Mucosa of descending colon (tissue), 3 donors: ENCODE measurements at places on chromosomes 5 and 9.

DNA sequence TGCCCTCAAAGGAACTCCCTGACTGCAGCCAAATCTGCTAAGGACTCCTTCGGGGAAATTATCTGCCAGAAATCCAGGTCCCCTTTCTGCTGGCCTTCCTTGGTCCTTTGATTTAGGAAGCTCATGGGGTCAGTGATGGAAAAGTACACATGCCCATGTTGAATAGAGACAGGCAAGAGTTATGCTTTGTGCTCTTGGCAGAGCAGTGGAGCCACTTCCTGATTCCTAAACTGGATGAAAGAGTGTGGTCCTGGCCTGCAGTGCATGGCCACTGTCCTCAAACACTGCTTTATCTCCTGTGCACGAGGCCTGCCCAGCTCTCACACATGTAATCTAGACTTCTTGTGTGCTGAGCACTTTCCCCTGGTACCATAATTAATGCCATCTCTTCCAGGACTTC lies 2.0 kb upstream of the EBF1 start:
- no peak for DNase-seq

- peak; percentile 49 for DNase-seq
These were observed at the start of gene GPRIN1 for GRCh38 chr5:176609724-176610434. TSS of gene GPRIN1 (minus strand) at chr5:176610156. CDS start at chr5:176599834, 10,322 bp downstream.

- DNase-seq = no peak
These were observed 21.6 kb upstream of the RASA1 start for GRCh38 chr5:87246061-87246460.

- no peak for DNase-seq
These were observed 681 bp upstream of the ETF1 start for GRCh38 chr5:138543730-138544104.

GRCh38 chr9:81321551-81321950 lies 367.8 kb downstream of the TLE1 start:
- DNase-seq = no peak

GRCh38 chr9:70553707-70554673 lies 139.5 kb upstream of the KLF9 start:
- no peak for DNase-seq

GRCh38 chr9:79656169-79656568 lies 84.4 kb downstream of the TLE4 start:
- no peak for DNase-seq

GRCh38 chr9:72932619-72933018 lies 20.2 kb downstream of the ALDH1A1 start:
- DNase-seq = no peak

DNA sequence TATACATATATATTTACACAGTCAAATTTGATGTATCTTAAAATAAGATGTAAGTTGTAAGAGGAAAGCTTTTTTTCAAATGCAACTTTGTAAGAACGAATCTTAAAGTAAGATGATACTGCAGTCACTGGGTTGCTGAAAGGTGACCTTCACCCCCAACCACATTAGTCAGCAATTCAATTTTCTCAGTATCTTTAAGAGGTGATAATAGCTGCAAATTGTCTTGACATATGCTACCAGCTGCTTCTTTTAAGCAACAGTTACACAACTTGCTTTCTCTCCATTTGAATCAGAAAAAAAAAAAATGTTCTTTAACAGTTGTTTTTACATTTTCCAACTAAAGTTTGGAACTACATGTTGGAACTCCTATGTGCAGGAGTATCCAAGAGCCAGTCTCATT lies 246.6 kb upstream of the CCNG1 start:
- DNase-seq = no peak

DNA sequence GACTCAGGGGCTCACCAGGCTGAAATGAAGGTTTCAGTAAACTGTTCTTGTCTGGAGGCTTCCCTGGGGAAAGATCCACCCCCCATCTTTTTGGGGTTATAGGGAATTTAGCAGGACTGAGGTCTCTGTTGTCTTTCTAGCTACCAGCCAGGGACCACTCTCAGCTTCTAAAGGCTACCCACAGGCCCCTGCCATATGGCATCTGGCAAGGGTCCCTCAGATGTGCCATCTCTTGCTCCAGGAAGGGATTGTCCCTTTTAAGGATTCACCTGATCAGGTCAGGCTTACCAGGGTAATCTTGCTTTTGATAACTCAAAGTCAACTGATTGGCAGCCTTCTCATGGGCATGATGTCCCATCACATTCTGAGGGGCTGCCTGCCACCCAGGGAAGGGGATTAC lies 65.0 kb downstream of the NSUN2 start:
- no peak for DNase-seq

GRCh38 chr5:81852291-81853029 lies 101.6 kb upstream of the SSBP2 start:
- DNase-seq = peak; percentile 30

DNA sequence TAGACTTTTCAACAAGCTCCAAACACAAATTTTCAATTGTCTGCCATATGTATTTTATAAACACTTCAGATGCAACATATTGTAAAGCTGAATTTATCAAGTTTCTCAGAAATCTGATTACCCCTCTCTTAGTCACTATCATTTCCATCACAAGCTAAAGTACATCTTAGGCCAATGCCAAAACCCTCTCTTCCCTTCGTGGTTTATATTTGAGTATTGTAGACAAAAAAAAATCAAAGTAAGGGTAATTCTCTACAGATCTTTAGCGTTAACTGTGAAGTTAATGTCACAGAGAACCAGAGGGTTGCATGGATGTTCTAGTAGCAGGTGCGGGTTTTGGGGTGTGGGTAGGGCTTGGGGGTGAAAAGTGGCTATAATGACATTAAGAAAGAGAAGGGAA lies 387.7 kb upstream of the PTGER4 start:
- DNase-seq = no peak

DNA sequence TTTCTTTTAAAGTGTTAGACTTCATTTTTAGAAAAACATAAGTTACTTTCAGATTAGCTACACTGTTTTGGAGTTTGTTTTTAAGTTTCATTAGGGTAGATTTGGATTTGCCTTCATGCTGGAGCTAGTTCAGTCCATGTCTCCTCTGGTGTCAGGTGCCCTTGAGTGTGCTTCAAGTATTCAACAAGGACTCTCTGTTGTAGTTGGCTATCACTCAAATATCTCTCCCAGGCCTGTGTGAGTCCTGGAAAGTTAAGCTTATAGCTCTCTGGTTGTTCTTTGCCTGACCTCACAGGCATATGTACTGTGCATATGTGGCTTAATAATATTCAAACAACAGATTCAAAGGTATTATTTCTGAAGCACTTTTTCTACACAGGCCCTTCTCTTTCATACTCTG lies 45.4 kb downstream of the PTBP3 start:
- DNase-seq = no peak

DNA sequence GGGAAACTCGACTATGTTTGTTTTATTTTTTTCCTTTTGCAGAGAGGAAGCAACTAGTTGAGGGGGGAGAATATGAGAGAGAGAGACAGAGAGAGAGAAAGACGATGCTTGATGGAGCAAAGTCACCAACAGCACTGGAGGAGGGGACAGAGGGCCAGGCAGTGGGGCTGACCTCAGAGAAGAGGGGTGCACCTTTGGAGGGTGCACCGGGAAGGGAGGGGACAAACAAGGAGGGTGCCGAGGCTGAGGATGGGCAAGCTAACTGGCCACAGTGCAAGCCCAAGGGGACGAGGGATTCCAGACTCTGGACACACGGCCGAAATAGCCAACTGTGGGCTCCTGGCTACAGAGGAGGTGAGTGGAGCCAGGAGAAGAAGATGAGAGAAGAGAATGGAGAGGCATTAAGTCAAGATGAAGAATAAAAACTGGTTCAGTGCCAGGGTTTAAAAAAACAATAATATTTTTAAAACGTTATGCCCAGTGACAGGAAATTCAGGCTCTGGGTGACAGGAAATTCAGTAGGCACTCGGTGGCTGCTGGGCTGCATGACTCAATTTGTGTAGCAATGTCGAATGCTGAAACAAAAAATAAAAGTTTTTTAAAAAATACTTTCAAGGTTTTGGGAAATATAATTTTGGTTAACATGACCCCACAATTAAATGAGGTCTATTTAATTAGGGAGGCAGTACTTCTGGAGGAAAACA lies 13.3 kb upstream of the GLRX start:
- DNase-seq = no peak

DNA sequence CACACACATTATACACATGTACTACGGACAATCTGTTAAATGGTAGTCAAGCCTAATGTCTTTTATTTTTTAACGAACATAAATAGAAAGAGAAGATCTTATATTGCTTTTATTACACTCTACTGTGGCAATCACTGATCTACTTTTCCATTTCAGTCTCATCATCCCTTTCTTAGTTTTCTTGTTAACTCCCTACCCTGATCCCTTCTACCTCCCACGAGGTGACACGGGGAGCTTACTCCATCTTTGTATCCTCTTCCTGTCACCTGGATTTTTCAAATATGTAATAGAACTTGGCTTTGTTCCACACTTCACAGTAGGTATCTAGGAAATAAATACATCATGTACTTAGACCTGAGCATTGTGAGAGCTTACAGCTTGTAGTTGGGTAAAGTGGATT lies 211.0 kb downstream of the PIK3R1 start:
- no peak for DNase-seq

- no peak for DNase-seq
These were observed 672 bp downstream of the PAXX start for GRCh38 chr9:136992819-136993369.

DNA sequence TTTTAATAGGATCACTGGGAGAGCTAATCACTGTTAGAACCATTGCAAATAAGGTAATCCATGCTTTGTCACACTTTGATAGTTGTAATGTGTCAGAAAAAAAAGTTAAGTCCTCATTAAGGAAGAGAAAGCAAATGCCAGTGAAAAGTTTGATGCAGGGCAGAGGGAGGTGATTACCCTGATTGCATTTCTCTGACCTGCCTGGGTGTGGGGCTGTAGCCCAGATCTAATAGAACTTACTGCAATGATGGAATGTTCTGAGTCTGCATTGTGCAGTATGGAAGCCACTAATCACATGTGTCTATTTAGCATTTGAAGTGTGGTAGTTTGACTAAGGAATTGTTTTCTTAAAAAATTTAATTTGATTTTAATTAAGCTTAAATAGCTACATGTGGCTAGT lies 202.7 kb downstream of the ATP10B start:
- DNase-seq = no peak

DNA sequence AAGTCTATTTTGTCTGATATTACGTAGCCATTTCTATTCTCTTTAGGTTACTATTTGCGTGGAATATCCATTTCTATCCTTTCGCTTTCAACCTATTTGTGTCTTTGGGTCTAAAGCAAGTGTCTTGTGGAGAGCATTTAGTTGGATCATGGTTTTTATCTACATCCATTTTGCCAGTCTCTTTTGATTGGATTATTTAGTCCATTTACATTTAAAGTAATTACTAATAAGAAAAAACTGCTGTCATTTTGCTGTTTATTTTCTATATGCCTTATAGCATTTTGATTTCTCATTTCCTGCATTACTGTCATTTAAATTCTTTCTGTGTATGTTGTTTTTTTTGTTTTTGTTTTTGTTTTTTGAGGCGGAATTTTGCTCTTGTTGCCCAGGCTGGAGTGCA lies 26.0 kb upstream of the UBQLN1 start:
- no peak for DNase-seq

DNA sequence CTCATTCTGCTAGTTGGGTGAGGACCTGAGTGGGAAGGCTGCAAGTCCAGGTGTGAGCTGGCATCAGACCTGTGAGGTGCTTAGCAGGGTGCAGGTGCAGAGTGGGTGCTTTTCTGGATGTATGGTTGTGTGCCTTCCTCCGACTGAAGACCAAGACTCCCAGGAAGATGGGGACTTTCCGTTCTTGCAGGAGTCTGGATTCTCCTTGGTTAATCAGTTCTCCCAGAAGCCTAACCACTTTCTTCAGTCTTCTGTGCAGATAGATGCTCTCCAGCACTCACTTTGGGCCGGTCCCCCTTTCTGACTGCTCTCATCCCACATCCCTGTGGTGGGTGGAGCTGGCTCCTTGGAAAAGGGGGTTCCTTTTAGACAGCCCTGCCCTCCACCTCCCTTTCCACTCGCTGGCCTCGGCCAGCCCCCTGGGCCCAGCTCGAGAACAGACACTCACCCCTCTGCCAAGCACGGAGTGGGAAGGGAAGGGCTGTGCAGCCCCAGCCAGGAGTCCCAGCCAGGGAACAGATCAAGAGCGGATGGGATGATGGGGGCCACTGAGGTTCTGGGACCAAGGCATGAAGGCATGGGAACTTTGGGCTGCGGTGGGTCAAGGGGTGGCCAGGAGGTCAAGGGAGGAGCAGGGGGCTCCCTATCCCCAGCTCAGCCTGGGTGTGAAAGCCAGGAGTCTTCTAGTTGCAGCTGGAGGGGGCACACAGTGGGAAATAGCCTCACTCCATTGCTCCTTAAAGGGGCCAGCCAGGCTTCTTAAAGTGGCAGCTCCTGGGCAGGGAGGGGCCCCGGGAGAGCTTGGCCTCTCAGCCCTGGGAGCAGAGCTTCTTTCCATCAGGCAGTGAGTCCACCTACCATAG lies 62.4 kb downstream of the FGF18 start:
- DNase-seq = no peak

DNA sequence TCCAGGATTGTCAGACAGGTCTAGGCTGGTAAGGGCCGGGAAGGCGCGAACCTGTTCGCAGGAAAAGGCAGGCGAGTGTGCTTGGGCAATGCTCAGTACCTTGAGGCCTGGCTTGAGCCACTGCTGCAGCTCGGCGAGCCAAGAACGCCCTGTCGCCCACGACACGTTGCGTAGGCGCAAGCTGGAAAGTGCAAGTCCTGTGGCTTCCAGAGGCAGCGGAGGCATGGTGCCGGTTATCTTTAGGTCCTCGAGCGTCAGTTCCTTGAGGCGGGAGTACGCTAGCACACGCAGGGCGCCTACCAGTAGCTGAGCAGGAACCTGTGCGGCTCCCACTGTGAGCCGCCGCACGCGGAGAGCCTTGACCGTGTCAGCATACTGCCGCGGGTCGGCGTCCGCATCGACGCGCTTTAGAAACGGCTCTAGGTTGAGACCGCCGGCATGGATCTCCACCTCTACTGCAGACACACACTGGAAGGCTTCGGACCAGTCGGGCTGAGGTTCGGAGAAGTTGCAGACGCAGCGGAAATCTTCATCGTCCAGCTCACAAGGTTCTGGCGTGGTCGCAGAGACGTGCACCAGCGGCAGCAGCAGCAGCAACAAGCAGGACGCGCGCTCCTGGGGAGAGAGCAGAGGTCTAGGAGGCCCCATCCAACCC lies 482 bp downstream of the CD14 start:
- peak; percentile 77 for DNase-seq

GRCh38 chr9:99359336-99359735 lies 137.3 kb downstream of the SEC61B start:
- no peak for DNase-seq

DNA sequence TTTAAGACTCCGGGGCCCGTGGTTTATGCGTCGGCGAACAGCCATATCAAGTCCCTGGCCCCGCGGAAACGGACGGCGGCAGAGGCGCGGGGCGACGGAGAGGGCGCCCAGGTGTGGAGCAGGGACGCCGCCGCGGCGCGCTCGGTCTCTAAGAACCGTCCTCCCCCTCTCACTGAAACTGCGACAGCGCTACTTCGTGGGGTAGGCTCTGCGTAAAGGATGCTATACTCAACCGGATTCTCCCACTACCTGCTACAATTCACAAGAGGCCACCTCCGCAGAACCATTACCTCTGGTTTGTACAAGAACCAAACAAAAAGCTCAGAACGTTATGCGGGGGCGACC lies 404 bp downstream of the MRNIP start:
- peak; percentile 57 for DNase-seq

- peak; percentile 19 for DNase-seq
These were observed 112.0 kb upstream of the IL12B start for GRCh38 chr5:159442206-159442850.

GRCh38 chr9:136922540-136922939 lies 22.0 kb downstream of the FBXW5 start:
- no peak for DNase-seq
